ENCODE measurements at places on chromosomes 6 and 20.

- no peak for DNase-seq
These were observed 11.8 kb downstream of the SMPDL3A start for GRCh38 chr6:122800906-122801305.

- peak; percentile 81 for DNase-seq
These were observed 12.0 kb upstream of the PTPN1 start for GRCh38 chr20:50498071-50498776.

DNA sequence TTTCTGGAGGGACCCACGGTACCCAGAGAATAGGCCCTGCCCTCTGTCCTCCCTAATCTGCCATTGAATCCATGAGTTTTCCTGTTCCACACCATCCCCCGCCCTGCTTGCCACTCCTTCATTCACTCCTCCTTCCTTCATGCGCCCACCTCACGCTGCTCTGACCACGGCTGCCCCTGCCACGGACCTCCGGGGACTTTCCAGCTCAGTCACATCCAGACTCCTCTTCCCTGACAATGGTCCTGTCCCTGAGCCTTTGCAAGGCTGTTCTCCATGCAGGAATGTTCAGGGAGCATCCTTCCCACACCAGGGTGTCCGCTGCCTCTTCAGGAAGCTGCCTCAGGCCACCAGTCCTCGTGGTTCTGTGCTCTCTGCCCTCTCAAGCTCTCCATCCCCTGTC lies 25.9 kb downstream of the GLP1R start:
- DNase-seq = no peak

DNA sequence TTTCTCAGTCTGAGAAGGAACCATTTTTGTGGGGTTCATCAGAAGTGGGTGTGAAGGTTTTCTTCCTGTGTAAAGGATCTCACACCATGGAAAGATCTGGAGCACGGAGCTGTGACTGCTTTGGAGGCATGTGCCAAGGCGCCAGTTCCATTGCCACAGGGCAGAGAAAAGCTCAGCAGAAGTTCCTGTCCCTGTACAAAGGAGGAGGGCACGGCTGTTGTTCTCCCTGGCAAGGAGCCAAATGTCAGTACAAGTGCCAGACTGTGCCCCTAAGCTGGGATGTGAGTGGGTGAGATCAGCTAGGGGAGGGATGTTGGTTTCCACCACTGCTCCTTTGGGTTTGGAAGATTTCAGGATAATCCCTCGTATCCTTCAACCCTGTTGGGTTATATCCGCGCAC lies 117.3 kb downstream of the CRYBG1 start:
- no peak for DNase-seq

DNA sequence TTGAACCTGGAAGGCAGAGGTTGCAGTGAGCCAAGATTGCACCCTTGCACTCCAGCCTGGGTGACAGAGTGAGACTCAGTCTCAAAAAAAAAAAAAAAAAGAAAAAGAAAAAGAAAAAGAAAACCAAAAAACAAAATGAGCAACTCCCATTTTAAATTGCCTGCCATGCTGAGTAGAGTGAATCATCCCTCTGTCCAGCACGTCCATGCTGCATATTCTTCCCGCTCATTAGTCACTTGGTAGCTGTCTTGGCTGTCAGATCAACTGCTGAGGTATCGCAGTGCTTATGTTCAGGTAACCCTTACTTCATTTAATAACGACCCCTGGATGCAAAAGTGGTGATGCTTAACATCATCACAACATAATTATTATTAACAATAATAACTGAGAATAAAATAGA lies 72.6 kb upstream of the RNF24 start:
- no peak for DNase-seq

- DNase-seq = peak; percentile 85
These were observed 39.2 kb downstream of the DYNLT1 start for GRCh38 chr6:158605266-158605878.

DNA sequence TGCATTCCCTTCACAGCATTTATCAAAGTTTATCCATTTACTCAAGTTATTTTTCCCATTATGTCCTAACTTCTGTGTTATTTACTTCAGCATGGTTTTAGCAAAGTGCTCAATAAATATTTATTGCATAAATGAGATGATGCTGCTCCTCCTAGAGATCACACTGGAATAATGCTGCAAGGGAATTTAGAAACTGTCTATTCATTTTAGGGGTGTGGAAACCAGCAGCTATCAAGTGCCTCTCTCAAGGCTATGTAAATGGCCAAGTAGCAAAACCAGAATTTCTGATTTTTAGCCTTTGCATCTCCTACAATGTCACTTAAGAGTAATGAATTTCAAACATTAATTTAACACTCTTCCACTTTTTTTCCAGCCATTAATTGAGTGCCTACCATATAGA lies 316.2 kb downstream of the COL12A1 start:
- no peak for DNase-seq

- DNase-seq = no peak
These were observed 102.6 kb downstream of the SYNE1 start for GRCh38 chr6:152534541-152534940.

DNA sequence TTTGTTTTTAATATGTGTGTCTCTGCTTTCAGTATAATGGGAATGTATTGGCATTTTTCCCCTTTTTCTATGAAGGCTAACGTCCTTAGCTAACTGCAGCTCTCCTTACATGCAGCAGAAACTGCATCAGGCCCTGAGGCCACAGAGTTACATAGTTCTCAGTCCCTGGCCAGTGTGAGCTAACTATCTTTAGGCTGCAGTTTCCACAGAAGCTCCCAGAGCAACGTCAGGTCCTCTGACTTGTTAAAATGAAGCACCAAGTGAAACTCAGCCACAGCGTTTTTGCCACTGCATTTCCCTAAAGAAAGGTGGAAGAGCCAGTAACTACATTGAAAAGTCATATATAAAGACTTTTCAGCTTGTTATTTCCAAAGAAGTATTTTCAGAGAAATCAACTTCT lies 244.7 kb downstream of the CBLN4 start:
- no peak for DNase-seq

DNA sequence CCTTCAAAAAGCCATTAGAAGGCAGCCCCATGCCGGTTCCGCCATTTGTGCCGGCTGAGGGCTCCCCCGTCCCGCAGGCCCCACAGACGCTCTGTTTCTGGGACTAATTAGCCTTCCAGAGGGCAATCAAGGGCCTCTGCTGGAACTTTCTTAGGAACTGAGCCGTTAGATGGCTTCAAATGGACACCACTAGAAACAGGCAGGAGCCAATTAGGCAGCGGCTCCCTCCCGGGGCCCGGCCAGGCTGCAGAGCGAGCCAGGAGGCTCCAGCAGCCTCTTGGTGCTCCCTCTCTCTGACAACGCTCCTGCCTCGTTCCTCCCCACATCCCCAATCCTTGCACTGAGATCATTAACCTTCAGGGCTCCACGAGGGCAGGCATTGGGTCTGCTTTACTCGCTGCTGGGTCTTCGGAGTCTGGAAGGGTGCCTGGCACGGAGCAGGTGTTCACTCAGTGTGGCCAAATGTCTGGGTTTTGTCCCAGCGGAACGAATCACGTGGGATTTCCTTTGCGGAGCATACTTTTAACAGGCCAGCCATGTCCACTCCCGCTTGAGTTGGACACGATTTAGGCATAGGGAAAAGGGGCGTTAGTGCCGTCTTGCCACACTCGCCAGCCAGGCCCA lies 98.3 kb downstream of the TMEM242 start:
- DNase-seq = no peak

Measured in fibroblast of pulmonary artery (primary cell).